T-helper 2 cell treated with Interferon-gamma antibody and Interleukin-4, amounts not matched to agents 5 μg/mL and 100 μg/mL, for 36 hours (primary cell): ENCODE measurements at places on chromosomes 6 and 20.

DNA sequence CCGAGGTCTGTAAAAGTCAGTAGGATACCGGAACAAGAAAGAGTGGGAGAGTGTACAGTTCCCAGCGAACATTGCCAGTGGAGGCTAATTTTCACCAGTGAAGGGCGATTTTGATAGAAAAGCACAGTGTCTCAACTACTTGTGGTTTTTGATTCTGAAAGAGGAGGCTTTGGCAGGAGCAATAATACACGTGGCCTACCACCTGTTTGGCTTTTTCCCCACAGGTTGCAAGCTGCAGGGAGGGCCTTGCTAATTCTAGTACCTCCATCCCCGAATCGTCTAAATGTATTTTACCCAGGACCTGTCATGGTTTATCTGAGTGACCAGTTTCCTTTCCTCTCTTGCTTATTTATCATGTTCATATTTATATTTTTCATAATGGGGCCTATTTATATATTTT is 3.3 kb upstream of the EFCAB8 start:
- DNase-seq = no peak

DNA sequence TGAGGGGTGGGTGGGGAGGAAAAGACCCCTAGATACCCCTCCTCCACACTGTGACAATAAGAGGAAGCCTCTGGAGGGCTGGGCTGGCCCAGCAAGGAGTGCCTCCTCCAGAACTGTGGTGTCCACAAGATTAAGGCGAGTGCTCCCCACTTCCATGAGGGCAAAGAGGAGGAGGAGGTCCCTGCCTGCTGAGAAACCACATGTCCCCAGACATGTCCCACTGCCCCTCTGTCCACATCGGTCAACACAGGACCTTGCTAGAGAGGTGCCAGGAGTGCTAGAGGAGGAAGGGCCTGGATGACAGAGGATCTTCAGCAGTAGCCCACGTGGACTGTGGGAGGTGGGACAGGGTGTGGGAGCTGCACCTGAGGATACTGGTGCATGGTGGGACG is 3.1 kb downstream of the RAET1G start:
- DNase-seq = no peak

DNA sequence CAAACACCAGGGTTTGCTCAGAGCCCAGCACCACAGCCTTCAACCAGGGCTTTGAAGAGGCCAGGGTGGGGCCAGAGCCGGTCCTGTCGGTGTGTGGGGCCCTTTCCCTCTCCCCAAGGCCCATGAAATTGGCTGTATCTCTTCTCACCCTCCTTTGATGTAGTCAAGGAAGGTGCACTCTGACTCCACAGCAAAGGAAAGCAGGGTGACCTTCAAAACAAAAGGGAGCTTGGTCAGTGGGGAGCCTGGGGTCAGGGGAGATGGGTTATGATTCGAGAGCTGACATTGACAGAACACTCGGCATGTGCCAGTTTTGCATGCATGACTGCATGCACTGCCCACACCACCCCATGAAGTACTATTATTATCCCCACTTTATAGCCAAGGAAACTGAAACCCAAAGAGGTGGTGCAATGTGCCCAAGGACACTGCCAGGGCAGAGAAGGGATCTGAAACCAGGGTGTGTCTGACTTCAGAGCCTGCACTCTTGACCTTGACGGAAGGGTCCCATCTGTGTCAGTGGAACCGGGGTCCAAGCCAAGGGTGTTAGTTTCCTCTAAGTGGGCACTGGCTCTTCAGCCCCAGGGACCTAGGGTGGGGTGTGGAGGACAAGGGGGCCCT is 55.4 kb downstream of the RAB44 start:
- no peak for DNase-seq

DNA sequence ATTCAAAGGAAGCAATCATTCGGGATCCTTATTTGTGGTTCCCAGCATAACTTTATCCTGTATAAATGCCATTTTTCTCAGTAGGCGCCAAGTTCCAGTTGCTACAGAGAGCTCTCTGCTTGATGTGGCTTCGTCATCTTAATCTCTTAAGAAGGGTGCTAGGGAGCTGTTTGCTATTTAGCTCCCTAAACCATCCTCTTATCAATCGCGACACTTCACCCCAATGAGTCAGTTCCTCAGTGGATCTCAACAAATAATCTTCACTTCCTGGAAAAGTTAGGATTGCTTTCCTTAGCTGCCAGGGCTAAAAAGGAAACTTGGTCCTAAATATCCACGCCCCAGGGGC is 1.3 kb upstream of the NKAIN2 start:
- DNase-seq = no peak

DNA sequence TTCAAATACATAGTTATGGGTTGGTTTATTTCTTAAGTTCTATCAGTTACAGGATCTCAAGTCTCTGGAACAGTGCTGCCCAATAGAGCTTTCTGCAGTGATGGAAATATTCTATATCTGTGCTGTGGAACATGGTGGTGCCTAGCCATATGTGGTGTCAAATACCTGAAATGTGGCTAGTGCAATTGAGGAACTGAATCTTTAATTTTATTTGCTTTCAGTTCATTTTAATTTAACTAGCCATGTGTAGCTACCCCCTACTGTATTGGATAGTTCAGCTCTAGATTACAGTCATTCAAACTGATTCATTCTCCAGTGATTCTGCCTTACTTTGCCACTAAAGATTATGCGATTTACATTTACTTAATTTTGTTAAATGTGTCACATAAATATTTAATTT is 503.2 kb downstream of the CDKAL1 start:
- DNase-seq = no peak

DNA sequence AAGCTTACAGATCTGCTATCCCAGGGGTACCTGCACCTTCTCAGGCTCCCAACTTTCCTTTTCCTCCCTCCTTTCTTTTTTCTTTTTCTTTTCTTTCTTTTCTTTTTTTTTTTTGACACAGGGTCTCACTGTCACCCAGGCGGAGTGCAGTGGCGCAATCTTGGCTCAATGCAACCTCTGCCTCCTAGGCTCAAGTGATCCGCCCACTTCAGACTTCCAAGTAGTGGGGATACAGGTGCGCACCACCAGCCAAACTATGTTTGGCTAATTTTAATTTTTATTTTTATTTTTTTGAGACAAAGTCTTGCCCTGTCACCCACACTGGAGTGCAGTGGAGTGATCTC is 36.0 kb downstream of the PIM1 start:
- no peak for DNase-seq

DNA sequence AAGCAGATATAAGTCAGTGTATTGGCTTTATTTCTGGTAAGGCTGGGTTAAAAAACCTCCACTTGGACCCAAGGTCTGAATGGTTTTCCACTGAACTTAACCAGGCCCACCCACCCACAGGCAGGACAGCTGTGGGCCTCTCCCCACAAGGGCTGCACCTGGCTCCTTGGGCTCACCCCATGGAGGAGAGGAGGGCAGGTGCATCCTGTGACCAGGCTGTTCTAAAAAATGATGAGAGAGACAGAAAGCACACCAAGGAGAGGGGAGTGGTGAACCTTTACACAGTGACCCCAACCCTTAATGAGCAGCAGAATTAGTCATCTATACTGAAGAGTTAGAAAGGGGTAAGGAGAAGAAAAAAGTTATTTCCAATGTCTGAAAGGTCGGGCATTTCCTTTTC is 34.5 kb upstream of the DUSP22 start:
- DNase-seq = no peak

DNA sequence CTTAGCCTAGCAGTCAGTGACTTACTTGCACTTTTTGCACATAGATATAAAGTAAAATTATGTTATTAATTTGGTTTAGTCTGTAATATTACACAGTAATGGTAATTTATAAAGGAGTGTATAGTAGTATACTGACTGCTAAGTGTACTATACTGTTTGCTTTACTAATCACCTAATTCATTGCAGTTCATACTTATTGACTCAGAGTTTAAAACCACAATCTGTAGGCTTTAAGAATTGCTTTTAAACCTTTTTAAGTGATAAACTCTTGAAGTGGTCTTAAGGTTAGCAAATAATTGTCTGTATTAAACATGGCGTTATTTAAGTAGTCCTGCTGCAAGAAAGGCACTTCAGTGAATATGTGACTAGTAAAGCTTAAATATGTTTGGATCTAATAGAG is 151.5 kb downstream of the QKI start:
- no peak for DNase-seq

DNA sequence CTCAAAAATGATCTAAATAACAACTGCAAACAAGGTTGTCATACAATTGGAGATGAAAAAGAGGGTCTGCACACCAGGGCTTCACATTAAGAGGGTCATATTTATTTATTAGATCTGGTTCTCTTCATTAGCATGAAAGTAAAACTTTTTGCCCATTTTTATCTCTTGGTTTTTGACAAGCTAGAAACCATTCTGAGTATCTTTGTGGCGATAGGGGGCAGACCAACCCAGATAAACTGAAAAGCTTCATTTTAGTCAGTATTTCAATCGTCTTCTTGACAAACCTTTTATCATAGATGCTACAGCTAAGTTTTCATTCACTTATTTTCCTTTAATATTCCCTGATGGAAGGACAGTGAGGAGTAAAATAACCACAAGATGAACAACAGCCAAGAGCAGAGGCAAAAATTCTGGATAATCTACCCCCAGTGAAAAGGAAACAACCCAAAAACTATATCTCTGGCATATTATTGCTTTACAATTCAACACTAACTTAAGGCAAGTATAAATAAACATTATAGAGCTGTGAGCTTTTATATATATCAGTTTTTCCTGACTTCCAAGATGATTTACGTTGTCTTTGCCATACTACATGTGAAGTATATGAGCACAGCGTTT is 45.2 kb downstream of the THEMIS start:
- DNase-seq = no peak

- no peak for DNase-seq
These were observed 26.7 kb downstream of the NPEPL1 start for GRCh38 chr20:58719258-58719657.

- no peak for DNase-seq
These were observed 14.8 kb upstream of the HLA-DRB1 start for GRCh38 chr6:32604434-32604877.

DNA sequence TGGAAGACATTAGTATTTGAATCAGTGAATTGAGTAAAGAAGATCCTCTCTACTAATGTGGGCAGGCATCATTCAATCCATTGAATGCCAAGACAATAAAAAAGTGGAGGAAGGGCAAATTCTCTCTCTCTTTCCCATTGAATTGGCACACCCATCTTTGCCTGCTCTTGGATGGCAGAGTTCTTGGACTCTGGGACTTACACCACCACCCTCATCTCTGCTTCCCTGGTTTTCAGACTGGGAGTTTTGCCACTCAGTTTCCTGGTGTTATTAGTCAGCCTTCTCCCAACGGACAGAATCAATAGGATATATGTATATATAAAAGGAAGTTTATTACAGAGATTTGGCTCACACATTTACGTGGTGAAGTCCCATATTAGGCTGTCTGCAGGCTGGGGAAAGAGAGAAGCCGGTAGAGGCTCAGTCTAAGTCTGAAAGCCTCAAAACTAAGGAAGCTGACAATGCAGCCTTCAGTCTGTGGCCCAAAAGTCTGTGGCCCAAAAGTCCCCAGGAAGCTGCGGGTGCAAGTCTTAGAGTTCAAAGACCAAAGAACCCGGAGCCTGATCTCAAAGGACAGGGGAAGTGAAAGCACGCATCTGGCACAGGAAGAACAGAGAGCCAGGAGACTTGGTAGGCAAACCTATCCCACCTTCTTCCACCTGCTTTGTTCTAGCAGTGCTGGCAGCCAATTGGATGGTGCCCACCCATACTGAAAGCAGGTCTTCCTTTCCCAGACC is 64.4 kb downstream of the SMPDL3A start:
- DNase-seq = no peak

- no peak for DNase-seq
These were observed 53.8 kb downstream of the CD40 start for GRCh38 chr20:46171909-46172308.

DNA sequence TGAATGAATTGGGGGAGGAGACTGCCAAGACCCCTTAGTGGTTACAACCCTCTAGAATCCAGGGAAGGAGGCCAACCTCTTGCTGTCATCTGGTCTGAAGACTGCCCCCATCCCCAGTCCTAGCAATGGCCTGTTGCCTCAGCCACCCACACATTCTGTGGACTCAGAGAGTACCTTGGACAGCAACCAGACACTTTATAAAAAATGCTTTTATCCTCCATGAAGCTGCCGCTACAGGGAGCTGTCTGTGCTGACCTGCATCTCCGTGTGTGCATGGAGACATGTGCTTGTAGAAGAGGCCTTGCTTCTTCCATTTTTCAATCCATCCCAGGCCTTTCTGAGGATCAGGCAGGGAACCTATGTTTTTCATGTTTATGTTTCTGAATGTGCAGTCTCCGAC is 15.2 kb downstream of the CDH22 start:
- no peak for DNase-seq

DNA sequence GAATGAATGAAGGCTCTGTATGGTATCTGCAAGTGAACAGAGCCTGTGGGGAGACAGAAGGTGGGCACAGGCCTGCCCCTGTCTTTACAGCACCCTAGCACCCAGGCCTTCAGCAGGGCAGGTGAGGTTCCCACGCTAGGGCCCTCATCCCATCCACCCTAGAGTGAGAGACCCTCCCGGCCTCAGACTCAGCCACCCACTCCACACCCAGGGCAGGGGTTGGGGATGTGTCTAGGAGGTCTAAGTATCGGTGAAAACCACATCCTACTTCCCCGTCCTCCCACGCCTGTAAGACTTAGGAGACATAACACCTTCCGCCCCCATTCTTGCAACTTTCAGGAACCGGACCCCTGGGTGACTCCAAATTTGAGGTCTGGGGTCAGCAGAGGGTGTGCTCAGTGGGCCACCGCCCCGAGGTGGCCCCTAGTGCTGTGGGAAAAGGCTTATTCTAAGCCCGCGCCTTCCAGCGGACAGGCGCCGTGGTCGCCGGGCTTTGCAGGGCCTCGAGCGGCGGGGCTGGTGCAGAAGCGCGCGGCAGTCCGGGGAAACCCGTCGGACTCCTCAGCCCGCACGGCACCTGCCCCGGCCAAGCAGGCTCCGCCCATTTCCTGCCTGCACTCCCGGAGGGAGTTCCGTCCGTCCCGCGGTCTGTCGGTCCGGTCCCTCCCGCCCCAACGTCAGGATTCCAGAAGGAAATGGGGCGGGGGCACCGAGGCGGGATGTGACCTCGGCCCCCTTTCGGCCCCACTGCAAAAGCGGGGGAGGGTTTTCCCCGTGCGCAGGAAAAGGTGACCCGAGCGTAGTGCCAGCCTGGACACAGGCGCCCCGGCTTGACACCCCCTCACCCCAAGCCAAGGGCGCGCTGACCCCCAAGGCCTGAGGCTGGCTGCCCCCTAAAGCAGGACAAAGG is 868 bp downstream of the SAMD10 start:
- peak; percentile 81 for DNase-seq

DNA sequence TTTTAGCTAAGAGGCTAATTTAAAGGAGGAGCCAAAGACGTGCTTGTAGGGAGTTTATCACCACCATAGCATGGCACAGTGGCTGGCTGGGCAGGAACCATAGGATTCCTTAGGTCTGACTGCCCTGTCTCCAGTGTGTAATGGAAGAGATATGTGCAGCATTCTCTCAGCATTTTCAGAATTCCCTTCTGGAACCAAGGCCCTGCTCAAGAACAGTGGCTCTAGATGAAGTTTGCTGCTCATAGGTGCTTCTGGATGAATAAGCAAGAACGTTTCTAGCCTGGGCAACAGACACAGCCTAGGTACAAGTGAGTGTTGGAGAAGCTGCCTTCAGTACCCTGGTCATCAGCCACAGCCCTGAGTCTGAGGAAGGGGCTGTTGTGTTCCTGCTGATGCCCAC is 69.1 kb downstream of the LCA5 start:
- no peak for DNase-seq

GRCh38 chr20:34145280-34145819 is 33.3 kb upstream of the EIF2S2 start:
- DNase-seq = no peak

GRCh38 chr6:46039646-46040045 is 24.0 kb upstream of the CLIC5 start:
- no peak for DNase-seq

GRCh38 chr6:158660333-158660754 is 10.5 kb downstream of the SYTL3 start:
- no peak for DNase-seq

GRCh38 chr20:56617489-56617888 is 11.6 kb upstream of the TFAP2C start:
- DNase-seq = no peak
